Thymus (tissue), 14 donors: ENCODE measurements at places on chromosomes 2 and 18.

DNA sequence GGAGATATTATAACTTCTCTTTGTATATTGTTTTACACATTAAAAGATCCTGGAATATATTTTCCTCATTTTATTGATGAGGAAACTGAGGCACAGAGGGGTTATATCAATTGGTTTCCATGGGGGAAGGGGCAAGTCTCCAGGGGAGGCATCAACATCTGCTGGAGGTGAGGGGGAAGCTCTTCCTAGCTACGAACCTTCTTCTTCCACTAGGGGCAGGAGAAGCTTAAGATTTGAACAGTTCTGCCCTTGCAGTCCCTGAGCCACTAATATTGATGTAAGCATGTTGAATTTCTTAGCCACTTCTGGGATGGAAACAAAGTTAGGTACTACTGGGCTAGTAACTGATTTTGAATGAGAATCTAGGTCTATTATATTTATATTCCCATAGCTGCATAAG, 140.1 kb upstream of the AQP4 start:
- no peak for DNase-seq

DNA sequence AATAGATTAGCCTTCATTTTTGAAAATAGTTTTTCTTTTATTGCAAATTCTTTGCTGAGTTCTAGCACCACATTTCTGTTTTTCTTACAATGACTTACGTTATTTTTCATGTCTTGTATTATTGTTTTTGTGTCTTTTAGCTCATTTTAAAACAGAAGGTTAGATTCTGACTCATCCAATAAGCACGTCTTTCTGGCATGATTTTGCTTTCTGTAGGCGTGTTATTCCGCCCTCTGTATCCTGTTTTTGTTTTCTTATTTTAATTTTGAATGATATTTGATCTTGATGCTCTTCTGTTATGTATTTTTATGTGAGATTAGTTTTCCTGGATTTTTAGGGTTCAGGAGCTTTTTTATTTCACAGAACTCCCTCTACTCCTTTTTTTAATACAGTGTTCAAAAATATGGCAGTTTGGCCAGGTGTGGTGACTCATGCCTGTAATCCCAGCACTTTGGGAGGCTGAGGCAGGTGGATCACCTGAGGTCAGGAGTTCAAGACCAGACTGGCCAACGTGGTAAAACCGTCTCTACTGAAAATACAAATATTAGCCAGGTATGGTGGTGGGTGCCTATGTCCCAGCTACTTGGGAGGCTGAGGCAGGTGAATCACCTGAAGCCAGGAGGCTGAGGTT, 145.0 kb downstream of the CLIP4 start:
- no peak for DNase-seq

GRCh38 chr18:26745288-26746181, 120.0 kb downstream of the AQP4 start:
- no peak for DNase-seq

- DNase-seq, result no peak
Observed at GRCh38 chr2:147356157-147356556, 488.7 kb upstream of the ACVR2A start.

- no peak for DNase-seq
Observed at GRCh38 chr2:221104361-221104811, 467.7 kb downstream of the EPHA4 start.

DNA sequence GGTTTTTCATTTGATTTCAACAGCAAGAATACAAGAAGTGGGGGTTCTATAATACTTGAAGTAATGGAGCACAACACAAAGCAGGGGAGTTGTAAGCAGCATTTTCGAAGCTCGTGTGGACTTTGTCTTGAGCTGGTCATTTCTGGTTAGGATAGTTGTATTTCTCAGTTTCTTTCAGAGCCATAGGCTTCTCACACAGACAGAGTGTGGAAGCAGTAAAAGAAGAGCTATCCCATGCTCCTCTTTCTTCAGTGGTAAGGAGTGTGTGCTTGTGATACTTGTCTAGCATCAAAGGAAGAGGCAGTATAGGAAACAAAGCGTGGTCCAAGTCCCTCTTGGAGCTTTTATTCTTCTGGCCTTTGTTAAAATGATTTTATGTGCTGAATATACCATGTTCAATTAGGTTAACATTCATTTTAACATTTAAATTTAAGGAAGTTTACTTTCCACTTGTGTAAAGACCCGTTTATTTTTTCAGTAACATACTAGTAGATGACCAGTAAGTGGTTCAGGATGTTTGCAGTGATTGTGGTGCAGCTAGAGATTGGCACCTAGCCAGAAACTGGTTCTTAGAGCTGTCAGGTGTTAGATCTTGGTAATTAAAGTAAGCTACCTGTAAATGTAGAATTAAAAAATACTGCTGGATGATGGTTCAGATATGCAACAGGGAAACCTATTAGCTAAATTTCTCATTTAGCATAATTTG, 14.6 kb downstream of the CCNYL1 start:
- no peak for DNase-seq

DNA sequence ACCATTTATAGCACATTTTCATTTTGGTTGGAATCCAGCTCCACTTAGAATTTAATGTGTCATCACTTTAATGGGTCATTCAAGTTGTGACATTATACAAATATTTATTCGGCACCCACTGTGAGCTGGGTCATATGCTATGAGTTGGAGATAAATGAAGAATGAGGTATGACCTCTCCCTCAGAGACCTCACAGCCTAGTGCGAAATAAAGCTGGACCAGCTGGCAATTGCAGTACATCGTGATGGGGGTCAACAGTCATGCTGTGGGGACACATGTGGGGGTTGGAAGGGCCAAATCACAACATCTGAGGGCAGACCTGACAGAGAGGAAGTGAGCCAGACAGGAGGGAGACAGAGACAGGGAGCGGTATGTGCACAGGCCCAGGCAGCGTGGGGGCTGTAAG, 175.4 kb downstream of the MAIP1 start:
- DNase-seq, result no peak

DNA sequence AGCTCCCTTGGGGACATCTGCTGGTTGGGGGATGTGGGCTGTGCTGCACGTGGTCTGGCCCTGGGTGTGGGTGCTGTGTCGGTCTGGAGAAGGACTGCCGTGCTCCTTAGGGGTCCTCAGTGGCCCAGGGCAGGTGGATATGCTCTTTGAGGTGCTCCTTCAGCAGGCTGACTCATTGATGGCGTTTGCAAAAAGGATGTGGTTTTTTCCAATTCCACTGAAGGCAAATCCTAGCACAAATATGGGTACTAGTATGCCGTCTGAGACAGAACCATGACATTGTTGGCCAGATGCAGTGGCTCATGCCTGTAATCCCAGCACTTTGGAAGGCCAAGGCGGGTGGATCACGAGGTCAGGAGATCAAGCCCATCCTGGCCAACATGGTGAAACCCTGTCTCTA, 3.3 kb downstream of the PPP1R7 start:
- DNase-seq, result no peak

DNA sequence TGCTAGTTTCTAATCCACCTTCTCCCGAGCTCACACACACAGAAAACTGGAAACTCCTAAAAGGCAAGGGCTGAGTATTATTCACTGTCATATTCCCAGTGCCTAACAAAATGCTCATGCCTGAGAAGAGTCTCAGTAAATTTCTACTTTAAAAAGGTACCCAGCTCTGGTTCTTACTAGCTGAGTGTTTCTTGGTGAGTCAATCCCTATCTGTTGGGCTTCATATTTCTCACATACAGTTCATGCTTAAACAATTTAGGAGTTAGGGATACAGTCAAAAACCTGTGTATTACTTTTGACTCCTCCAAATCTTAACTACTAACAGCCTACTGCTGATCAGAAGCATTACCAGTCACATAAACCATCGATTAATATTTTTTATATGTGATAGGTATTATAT, 204.9 kb downstream of the EN1 start:
- DNase-seq, result no peak

DNA sequence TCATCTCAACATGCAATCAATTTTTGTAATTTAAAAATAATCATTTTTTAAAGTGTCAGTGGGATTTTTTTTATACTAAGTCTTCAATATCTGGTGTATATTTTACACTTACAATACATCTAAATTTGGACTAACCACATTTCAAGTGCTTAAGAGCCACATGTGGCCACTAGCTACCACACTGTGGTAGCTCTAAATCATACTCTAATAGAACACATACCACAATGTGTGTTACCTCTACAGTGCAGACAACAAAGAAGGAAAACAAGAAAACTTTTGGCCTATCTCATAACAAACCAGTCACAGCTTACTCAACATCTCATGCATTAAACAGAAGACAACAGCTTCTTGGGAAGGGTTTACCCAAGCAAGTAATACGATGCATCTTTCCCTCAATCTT, 24.5 kb downstream of the PIAS2 start:
- no peak for DNase-seq

DNA sequence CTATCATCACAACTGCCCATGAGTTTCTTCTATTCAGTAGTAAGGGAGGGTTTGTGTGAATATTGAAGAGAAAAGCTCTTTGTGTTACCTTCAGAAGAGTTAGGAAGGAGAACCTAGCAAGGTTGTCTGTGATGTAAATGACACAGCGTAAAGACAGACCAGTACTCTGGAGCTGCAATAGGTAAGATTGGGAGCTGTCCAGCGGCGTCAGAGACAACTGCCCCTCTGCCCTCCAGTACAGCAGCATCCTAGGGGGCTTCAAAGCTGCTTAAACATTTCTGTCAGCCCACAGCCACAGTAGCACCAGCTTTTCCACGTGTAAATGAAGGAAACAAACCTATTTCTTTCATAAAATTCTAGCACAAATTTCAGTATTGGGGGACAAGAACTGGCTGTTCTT, 34.5 kb downstream of the NYAP2 start:
- DNase-seq, result no peak

DNA sequence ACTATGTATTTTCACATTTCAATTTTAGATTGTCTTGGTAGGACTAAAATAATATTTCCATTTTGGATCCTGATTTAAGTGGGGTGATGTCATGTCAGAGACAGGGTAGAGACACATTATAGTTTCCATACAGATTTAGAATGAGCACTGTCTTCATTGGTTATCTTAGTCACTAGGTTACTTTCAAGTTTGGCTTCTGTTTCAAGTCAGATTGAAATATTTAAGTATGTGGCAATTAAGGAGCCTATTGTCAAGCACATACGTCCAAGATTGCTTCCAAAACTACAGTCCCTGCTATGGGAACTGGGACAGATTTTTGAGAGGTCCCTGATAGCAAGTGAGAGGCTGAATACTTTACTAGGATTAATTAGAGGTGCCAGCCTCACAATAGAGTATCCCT, 89.2 kb upstream of the FAM117B start:
- no peak for DNase-seq

GRCh38 chr2:113692698-113693428, 63.6 kb downstream of the SLC35F5 start:
- DNase-seq, result peak; percentile 42

DNA sequence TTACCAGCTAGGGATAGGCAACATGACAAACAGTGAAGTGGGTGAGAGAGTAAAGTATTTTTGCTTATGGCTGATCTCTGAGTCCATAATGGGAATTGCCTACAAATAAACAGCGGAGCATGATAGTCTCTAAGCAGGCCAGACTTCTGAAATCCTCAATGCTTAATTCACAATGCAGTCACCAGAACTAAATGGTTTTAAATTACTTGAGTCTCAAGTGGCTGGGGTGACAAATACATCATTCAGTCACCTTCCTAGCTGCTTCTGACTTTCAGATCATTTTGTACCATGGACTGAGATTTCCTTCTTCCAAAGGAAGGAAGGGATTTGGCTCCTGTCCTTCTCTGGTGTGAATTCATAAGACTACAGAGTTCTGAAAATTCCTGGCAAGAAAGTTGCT, 82.8 kb upstream of the RMP24 start:
- no peak for DNase-seq

DNA sequence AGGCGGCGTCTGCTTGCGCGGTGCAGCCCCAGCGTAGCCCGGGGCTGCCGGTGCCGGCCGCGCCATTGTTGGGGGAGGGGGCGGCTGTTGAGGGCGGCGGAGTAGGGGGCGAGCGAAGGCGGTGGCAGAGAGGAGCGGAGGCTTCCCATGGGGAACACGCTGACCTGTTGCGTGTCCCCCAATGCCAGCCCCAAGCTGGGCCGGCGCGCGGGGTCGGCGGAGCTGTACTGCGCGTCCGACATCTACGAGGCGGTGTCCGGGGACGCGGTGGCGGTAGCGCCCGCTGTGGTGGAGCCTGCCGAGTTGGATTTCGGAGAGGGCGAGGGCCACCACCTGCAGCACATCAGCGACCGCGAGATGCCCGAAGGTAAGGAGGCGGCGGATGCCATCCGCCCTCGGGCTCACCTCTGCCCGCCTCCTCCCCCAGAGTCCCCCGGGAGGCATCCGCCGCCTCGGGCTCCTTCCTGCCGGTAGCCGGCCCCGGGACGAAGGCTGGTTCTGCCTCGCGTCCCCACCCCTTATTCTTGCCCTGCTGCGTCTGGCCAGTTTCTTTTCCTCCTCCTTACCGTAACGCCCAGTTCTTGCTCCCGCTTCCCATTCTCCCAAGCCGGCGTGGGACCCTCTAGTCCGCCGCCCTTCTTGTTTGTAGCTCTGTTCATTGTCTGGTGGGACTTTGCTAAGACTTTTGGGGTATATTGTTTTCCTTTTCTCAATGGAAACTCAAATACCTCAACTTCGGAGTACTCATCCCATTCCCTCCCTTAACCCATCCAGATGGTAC, 500 bp downstream of the CCNYL1 start:
- DNase-seq, result peak; percentile 59

DNA sequence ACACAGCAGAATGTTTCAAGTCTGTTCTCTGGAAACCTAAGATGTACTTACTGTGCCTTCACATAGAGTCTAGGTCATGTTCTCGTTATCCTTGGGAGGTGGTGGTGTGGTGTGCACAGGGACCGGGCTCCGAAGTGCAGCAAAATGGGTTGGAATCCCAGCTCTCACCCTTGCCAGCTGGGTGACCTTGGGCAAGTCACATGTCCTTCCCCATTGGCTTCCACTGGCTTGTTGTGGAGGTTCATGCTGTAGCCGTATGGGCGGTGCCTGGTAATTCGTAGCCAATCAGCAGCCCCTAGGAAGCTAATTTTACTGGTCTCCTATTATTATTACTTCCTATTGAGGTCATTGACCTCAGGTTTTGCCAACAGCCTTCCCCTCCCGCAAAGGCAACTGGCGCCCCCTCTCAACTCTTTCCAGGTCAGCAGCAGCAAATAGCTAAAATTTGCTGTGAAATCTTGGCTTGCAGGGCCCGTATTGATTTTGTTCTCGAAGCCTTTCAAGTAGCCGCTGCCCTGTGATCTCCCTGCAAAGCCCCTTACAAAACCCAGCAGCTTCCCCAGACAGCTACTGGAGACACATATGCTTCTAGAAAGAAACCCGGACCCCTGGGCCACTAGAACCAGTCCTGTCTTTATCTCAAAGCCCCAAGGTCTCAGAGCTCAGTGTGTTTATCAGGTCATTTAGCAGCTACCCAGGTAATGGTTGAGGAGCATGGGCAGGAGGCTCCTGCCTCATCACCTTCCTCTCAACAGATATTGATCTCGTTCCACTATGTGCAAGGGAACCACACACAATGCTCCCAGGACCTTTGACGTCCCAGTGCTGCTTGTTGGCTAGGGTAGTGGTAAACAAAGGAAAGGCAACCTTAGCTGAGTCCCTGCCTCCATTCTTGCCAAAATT, 66.5 kb upstream of the SLC1A4 start:
- DNase-seq, result no peak

- DNase-seq, result no peak
Observed at GRCh38 chr2:222283634-222284033, 15.2 kb downstream of the PAX3 start.
